DMS53 (cell line): ENCODE measurements at places on chromosomes 12 and 14.

DNA sequence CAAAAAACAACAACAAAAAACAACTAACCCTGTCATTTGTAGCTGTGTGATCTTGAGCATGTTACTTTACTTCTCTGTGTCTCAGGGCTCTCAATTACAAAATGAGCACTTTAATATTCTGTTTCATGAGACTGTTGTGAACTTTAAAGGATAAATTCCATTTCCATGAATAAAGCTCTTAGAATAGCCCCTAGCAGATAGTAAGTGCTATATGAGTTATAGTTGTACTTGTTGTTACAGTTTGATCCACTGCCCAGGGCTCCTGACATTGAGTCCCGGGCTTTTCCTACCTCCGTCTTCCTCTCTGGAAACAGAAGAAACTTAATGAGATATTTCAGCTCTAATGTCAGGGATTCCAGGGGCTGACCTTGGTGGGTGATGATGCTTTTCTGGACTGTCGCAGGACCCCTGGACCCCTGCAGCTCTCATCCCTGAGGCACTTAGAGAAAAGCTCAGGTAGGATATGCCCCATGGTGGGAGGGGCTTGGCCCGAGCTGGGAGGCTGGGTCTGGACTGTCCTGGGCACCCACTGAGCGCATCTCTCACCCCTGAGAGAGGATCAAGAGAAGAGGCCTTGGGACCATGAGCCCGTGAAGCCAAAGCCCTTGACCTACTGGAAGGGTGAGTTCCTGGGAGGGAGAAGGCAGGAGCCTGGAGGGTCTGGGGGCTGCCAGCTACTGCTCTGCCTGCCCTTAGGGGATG, 5.1 kb downstream of the P3H3 start:
- DNase-seq = no peak

- peak; percentile 55 for DNase-seq
Observed at GRCh38 chr14:92039063-92039718, 668 bp downstream of the TRIP11 start.

- DNase-seq = no peak
Observed at GRCh38 chr12:122130150-122130549, 43.9 kb downstream of the IL31 start.

GRCh38 chr12:115973968-115974724, 303.3 kb downstream of the MED13L start:
- DNase-seq = no peak

GRCh38 chr12:112126000-112126438, 659 bp downstream of the TRAFD1 start:
- peak; percentile 50 for DNase-seq

GRCh38 chr12:96495155-96495554, 5.8 kb downstream of the CFAP54 start:
- DNase-seq = no peak

- peak; percentile 27 for DNase-seq
Observed at GRCh38 chr14:69154779-69155178, 1.9 kb upstream of the DCAF5 start.

GRCh38 chr12:49355913-49356312, 9.2 kb downstream of the DNAJC22 start:
- DNase-seq = no peak

- DNase-seq = peak; percentile 48
Observed at GRCh38 chr14:38883127-38883526, 219.9 kb downstream of the SEC23A start.

GRCh38 chr12:108320507-108321293, 18.4 kb downstream of the CMKLR1 start:
- DNase-seq = no peak

GRCh38 chr14:64973826-64974225, 1.7 kb upstream of the RAB15 start:
- DNase-seq = no peak

GRCh38 chr12:15688202-15688736, 100.9 kb downstream of the EPS8 start:
- DNase-seq = no peak

GRCh38 chr12:15754233-15754632, 35.0 kb downstream of the EPS8 start:
- no peak for DNase-seq

GRCh38 chr12:20055856-20056255, 312.5 kb upstream of the PDE3A start:
- DNase-seq = no peak

- DNase-seq = no peak
Observed at GRCh38 chr12:45326358-45326975, 110.6 kb downstream of the ANO6 start.

- DNase-seq = peak; percentile 51
Observed at GRCh38 chr12:8644345-8645248, 18.0 kb downstream of the MFAP5 start.

DNA sequence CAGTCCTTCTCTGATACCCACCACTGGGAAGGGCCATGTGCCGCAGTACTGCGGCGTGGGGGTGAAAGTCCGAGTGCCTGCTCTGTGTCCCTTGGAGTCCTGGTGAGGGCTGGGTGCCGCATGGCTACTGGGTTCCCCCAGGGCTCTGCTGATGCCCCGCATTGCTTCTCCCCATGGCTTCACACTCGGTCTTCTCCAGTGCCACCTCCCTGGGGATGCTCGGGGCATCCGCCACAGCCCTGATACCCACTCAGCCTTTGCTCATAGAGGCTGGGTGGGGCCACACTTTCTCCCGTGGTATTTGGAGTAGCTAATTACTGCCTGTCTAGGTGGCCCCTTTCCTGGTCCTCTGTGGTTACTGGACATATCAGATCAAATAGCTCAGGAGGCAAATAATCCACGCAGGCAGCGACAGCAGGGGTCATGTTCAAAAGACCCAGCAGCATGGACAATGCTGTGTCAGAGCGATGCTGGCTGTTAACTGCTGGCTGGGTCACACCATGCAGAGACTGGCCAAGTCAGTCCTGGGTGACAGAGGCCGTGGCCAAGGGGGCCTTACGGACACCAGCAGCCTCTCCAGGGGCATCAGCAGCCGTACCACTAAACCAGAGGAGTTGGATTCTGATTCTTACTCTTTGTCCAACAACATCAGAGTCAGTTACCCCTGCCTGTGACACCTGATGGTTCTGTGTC, 106.5 kb downstream of the ADGRD1 start:
- DNase-seq = no peak

DNA sequence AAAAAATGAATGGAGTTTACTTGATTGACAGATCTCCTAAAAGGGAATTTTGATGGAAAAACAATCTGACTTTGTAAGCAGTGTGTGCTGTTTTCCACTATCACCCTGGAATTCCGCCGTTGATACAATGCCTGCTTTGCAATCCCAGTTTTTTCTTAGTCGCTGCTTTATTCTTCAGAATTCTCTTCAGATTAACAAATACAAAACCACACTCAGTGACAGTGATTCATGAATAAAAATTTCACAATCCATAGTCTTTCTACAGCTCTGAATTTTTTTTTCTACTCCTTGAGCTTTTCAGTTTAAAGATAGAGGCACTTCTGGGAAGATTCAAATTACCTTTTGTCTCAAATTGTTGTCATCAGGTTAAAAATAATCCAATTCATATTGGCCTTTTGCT, 44.6 kb upstream of the KITLG start:
- no peak for DNase-seq

DNA sequence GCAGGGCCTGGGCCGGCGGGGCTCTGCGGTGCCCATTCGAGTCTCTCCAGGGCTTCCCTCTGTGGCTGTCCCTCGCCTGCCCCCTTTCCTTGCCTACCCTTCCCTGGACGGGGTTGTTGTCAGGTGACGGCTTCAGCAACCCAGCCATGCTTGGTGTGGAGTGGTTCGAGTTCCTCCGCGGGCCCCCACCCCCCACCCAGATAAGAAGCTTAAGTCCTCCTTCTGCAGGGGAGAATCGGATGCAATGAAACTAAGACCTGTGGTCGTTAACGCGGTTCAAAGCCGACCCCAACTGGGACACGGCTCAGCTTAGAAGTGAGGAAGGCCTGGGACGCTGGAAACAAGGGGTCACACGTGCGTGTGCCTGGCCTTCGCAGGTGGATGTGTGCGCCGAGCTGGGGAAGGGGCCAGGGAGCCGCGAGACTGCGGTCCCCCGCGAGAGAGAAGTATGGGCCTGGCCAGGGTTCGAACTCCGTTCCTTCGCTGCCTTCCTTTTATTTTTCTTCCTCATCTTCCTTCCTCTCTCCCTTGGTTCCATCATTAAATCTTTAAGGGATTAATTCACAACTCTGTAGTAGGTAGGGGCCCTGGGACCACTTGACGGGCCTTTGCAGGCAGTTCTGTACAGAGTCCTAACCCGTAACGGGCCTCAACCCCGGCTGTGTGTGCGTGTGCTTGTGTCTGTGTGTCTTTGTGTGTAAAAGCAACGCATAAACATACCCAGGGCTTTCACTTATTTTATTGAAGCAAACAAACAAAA, 3.5 kb downstream of the TTC6 start:
- DNase-seq = no peak

DNA sequence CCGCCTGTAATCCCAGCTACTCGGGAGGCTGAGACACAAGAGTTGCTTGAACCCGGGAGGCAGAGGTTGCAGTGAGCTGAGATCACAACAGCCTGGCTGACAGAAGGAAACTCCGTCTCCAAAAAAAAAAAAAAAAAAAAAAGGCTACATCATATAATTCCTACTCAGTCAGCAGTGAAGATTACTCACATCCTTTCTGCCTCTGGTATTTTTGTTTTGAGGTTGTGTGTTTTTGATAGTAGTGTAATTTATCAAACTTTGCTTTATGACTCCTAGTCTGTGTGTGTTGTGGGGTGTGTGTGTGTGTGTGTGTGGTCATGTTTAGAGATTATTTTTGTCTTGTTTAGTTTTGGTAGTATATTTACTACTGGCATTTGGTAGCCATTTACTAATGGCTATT, 29.8 kb upstream of the DLGAP5 start:
- DNase-seq = no peak

DNA sequence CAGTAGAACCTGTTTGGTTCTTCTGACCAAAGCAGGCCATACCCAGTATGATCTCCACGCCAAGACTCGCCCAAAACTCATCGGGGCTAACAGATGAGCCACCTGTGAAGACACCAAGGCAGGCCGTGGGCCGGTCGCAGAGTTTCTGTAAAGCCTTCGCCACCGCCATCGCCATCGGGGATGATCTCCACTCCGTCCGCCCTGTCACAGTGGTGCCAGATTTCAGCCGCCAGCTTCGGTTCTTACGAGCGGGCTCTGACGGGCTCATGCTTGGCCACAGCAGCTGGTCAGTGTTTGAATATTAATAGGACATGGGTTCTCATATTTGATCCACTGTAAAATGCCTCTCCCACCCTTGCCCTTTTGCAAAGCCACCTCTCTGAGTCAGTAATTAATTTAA, 113.2 kb upstream of the TMEM132D start:
- DNase-seq = no peak

- DNase-seq = peak; percentile 64
Observed at GRCh38 chr12:42299392-42300308, 26.2 kb downstream of the ZCRB1 start.

DNA sequence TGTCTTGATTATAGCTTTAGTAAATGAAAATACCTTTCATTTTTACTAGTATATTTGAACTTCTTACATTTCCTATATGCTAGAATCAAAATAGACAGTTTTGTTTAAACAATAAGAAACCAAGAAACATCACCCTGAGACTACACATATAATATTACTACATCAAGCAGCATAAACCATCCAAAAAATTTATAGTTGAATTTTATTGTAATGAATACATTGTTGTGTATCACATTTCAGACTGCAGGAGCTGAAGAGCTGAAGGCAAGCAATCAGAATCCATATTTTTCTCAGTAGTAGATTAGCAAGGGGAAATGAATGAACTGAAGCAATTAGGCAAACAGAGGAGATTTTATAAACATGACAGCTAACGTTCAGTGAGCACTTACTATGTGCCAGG, 379.2 kb downstream of the BTG1 start:
- DNase-seq = no peak

DNA sequence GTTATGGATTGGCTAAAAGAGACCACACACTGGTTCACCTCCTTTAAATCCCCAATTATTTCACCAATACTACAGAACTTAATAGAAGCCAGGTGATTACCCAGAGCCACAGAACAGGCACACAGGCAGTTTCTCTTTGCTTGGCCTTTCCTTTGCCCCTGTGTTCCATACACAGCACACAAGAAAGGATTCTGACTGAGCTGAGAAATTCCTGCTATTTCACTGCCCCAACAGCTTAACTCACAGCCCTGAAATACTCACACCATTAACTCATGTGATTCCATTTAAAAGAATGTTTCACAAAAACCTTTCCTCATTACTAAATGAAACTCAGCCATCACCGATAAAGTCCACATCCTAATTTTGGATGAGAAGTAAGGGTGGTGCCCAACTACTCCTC, 133.6 kb downstream of the MED13L start:
- DNase-seq = no peak

DNA sequence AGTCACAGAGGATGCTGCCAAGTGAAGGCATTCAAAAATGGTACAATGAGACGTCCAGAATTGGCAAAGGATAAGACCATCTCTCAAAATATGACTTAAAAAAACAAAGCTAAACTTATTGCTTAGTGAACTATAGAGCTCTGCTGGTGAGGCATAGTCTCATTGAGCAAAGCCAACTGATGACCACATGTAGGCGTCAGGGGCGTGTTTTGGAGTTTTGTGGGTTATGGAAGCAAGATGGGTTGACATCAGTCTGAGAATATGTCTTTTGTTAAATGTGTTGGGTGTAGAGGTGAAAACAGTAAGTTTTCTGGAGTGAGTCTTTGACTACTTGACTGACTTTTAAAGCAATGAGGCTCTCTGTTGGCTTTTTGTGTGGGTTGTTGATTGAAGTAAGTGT, 47.2 kb downstream of the ATL1 start:
- no peak for DNase-seq

- peak; percentile 92 for DNase-seq
Observed at GRCh38 chr12:131025939-131026702, 72.4 kb downstream of the ADGRD1 start.

DNA sequence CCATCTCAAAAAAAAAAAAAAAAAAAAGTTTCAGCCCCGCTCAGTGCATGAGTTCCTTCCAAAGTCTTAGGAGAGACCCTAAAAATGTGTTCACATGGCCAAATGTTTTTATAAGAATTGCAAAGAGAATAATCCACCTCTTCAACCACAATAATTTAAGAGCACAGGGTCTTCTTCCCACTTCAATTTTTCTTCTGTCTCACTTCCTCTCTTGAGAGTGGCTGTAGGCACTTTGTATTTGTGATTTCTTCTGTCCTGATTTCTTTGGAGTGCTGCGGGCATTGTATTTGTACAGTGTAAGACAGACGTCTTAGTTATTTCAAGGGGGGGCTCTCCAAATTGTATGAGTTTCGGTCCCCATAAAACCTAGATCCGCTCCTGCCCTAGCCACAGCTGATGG, 58.3 kb downstream of the C12orf56 start:
- DNase-seq = no peak

DNA sequence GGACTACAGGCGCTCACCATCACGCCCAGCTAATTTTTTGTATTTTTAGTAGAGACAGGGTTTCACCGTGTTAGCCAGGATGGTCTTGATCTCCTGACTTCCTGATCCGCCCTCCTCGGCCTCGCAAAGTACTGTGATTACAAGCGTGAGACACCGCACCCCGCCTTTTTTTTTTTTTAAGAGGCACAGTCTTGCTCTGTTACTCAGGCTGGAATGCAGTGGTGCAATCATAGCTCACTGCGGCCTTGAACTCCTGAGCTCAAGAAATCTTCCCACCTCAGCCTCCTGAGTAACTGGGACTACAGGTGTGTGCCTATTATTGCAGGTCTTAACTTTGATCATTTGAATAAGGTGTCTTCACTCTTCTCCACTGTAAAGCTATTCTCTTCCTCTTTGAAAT, 5.3 kb upstream of the GLTP start:
- DNase-seq = no peak

- DNase-seq = no peak
Observed at GRCh38 chr14:34361504-34362011, 100.5 kb downstream of the SPTSSA start.

GRCh38 chr14:55243386-55243785, 27.8 kb upstream of the FBXO34 start:
- no peak for DNase-seq

- DNase-seq = peak; percentile 43
Observed at GRCh38 chr12:50537538-50537919, 32.7 kb downstream of the DIP2B start.
